ENCODE measurements at places on chromosomes 3 and 15.

GRCh38 chr3:190517687-190518086 lies 3.8 kb downstream of the IL1RAP start:
- no peak for DNase-seq

GRCh38 chr15:38666865-38667510 lies 102.4 kb upstream of the RASGRP1 start:
- no peak for DNase-seq

GRCh38 chr15:90594301-90594738 lies 64.6 kb downstream of the CRTC3 start:
- no peak for DNase-seq

- no peak for DNase-seq
Observed at GRCh38 chr3:34212656-34213055, 414.2 kb downstream of the PDCD6IP start.

DNA sequence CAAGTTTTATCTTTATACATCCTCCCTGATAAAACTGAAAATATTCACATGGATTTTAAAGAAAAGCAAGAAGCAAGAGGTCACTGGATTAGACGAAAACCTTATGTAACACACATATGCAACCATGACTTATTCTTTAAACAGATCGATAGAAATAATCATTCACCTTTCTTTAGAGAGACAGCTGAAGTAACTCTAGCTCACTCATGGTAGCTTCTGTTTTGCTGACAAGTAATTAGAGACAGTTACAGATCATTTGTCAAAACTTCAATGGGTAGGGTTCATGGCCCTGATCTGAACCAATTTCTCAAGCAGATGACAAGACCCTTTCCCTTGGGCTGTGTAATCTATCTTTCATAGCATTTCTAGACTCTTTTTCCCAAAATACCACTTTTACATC lies 74.5 kb downstream of the PLCH1 start:
- DNase-seq = no peak

DNA sequence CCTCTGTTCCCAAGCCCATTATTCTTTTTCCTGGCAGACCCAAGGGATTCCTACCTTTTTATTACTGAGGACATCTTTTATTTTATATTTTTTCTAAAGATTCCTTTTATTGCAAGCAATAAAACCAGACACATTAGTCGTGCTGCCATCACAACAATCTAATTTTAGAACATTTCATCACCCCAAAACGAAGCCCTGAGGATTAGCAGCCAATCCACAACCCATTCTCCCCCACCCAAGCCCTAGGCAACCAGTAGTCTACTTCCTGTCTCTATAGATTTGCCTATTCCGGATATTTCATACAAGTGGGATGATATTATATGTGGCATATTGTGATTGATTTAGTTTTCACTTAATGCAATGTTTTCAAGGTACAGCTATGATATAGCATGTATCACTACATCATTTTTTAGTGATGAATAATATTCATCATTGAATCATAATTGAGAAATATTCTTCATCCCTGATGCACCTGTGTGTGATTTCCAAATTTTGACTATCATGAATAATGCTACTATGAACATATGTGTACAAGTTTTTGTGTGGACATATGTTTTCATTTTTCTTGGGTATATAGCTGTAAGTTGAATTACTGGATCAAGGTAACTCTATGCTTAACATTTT lies 65.7 kb downstream of the IL1RAP start:
- no peak for DNase-seq

Measured in HuH-7.5 (cell line).